ENCODE measurements at places on chromosomes 16 and 17.

DNA sequence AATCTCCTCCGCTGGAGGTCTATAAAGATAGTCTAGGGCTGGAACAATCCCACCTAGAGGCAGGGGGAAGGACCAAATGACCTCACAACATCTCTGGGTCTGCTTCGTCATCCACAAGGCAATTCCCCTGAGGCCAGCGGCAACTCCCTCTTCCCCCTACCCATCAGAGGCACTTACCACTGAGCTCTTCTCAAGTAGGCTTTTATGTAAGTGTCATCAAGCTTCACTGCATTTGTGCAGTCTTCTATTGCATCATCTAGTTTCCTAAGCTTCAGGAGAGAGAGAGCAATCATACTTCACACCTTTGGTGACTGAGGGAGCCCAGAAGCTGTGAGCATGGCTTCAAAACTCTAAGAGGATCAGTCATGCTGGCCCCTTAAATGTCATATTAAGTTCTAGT is 21.0 kb downstream of the CNP start:
- no peak for DNase-seq

DNA sequence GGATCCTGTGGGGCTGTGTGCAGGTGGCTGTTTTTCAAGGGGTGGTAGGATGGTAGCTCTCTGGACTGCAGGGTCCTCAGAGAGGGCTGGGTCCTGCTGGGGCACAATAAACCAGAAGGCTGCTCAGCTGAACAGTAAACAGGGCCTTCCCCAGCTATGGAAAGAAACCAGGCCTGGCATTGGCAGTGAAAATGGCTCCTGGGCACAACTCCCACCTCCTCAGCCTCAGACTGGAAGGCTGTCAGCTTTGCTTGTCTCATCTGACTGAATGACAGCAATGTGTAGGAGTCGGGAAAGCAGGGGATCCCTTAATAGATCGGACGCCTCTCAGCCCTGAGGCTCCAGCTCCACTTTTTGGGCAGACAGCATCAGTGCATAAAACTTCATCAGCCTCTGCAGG is 59.8 kb upstream of the NLRP1 start:
- DNase-seq = no peak

- DNase-seq = peak; percentile 35
Measured at GRCh38 chr17:66906321-66907278, 57.9 kb upstream of the CACNG4 start.

GRCh38 chr17:8133941-8134340 is 10.0 kb upstream of the HES7 start:
- no peak for DNase-seq

DNA sequence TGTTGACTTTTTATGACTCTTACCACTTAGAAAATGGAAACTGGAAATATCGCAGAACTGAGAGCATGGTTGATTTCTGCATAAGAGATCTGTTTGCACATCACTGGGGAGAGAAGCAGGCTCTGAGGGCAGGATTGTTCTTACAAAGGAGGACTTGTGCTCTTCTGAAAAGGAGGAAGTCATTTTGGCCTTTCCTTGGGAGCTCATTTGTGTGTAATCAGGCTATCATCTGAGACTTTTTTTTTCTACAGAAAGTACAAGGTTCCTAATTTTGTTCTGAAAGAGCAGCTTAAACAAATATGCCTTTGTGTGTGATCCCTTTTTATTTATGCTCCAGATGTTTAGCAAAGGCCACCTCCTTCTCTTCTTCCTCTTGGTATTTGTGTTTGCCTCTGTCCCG is 145.7 kb upstream of the CACNG5 start:
- no peak for DNase-seq

DNA sequence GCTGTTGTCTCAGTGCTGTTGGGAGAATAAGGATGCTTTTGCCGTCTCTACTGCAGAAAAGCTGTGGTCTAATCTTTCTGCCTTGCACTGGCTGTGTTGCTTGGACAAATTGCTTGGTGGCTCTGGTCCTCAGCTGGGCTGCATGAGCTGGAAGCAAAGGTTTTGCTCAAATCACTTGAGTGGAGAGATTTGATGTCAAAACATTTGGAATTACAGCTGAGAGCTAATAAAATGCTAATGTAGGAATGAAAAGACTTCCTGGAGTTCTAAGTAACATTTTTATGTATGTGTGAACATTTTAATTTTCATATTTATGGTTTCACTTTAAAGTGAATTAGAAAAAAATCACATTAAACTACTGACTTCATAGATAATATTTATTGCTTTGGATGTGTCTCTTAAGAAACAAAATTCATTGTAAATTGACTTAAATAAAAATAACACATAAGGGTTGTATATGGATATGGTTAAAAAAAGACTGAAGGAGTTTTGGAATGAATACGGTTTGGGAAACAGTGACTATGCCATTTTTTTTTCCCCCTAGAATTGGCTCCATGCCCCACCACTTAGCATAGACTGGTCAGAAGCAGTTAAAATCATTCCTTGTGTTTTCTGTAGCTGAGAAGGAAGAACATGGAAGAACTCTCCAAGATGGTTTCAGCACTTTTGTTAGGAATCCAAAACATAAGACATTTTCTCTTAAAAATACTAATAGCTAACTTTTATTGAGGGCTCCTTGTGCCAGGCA is 39.2 kb upstream of the FAM20A start:
- DNase-seq = no peak

GRCh38 chr17:55687037-55687436 is 35.6 kb downstream of the TMEM100 start:
- DNase-seq = no peak

DNA sequence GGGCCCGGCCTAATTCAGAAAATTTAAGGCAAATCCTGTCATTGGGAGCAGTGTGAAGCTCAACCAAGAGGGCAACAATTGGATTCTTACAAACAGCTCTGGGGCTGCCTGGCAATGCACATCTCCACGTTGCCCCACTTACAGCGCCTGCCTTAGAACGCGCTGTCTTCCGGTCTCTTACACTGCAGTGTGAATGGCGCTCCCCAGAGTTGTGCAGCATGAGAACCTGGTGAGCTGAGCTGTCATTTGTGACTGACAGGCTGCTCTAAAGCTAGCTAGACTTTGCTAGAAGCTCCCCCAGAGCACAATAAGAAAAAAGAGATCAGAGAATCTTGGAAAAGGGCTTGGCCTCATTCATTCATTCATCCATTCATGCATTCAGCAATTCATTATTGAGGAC is 64.5 kb upstream of the PLCG2 start:
- DNase-seq = no peak

- peak; percentile 19 for DNase-seq
Measured at GRCh38 chr16:11051879-11052808, 107.8 kb downstream of the CLEC16A start.

DNA sequence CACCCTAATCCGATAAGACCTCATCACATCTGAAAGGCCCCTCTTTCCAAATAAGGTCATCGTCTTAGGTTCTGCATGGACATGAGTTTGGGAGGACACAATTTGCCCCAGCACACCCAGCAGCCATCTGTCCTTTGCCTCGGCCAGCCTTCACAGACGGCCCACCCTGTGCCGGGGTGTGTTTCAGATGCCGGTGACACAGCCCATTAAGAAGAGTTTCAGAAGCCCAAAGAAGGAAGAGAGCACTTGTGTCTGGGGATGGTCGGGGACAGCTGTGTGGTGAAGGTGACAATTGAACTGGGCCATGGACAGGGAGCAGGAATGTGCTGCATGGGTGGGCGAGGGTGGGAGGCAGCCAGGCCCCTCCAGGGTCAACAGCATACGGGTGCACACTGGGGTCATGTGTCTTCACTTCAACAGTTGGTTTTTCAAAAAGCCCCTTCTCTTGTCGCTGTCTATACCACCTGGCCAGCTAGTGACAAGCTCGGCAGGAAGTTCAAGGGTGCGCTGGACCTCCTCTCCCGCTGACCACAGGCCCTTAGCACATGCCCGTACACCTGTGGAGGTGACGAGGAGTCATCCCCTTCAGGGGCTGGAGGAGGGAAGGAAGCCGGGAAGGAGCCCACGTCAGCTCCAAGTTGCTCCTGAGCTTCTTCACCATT is 183.1 kb downstream of the C16orf95 start:
- no peak for DNase-seq

DNA sequence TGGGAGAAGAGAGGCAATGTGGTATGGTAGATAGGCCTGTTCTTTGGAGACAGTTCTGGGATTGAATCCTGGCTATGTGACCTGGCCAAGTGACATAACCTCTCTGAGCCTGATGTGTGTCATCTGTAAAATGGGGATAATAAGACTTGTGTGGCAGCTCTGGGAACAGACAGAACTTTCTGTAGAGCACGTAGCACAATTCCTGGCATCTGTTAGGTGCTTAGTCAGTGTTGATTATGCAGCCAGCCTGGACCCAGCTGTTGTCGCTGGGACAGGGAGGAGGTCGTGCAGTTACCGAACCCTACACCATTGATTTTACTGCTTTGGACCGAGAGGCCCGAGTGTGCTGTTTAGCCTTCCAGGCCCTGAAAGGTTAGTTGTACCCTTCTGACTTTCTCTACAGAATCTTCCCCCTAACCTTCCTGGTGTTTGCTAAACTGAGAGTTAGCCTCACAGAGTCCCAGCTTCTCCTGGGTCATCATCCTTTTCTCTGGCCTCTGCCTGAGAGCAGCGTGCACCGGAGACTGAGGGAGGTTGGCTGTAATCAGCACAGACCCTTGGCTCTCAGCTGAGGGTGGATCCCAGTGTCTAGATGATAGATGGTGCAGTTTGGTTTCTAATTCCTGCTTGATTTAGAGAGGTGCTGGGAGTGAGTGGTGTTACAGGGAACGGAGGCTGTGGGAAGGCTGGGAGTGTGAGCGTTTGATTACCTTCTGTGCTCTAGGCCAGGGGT is 31.9 kb downstream of the MSI2 start:
- no peak for DNase-seq

DNA sequence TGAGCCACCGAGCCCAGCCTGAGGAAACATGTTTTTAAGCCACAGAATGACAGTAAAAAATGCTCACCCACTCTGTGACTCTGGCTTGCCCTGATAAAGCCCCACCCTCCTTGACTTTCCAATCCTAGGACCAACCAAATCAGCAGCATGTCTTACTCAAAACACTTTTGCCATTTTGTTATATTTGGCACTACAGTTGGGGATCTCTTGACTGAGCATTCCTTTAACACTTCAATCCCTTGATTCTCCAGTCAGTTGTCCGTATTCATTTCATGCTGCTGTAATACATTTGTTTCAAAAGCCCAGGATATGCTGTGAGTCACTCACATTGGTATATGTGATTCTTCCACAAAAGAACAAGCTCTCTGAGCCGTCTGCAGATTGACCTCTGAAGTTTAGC is 8.2 kb downstream of the MYH3 start:
- no peak for DNase-seq

- no peak for DNase-seq
Measured at GRCh38 chr17:82021107-82021899, 1.4 kb downstream of the CENPX start.

- DNase-seq = no peak
Measured at GRCh38 chr17:1031711-1032110, 34.8 kb downstream of the TIMM22 start.

- no peak for DNase-seq
Measured at GRCh38 chr17:42142371-42142896, 12.4 kb downstream of the RAB5C start.

DNA sequence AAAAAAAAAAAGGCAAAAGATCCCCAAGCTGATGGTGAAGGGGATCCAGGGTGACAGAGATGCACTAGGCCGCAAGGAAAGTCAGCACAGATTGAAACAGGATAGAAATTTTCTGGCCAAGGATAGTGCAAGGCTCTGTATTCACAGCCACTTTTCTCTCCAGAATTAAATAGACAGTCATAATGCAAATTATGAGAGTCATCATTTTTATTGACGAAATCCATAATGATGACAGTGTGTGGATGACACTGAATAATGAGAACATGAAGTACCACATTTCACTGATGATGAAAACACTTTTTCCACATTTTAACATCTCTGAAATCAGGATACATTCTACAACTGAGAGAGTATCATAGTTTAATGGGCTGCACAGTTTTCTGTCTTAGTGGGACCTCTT is 72.5 kb downstream of the CDYL2 start:
- DNase-seq = no peak

- DNase-seq = no peak
Measured at GRCh38 chr16:48125888-48126287, 29.9 kb downstream of the ABCC12 start.

DNA sequence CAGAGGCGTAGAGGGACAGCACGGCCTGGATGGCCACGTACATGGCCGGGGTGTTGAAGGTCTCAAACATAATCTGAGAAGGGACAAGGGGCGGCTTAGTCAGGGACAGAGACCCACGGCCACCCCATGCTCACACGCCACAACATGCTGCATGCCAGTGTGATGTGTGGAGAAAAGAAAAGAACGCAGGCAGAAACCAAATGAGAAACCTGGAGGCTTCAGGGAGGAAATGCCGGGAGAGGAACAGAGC is 1.1 kb downstream of the ACTG1 start:
- no peak for DNase-seq

GRCh38 chr16:56675685-56676210 is 6.1 kb downstream of the MT1H start:
- DNase-seq = no peak

- DNase-seq = no peak
Measured at GRCh38 chr16:87060034-87060986, 256.9 kb downstream of the C16orf95 start.

DNA sequence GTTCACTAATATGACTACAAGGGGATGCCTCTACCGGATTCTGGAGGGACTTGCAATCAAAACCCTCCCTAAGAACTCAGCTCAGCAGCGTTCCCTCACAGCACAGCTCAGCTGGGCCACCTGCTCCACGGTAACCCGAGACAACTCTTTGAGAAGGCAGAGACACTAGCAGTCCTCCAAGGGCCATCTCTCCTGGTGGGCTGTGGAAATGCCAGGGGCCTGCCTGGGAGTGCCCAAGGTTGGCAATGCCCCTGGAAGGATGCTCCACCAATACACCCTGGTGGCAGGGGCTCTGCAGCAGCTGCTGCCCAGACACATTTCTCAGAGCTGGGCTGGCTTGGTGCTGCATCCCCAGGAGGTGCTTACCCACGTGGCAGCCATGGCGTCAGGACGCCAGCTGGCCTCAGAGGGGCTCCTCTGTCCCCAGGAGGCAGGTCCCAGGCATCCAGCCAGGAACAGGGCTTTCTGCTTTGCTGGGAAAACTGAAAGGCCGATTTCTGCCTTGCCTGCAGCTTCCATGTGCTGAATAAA is 16.5 kb downstream of the CDIP1 start:
- no peak for DNase-seq
